ENCODE measurements at places on chromosomes 16 and 17. TPM values are rescaled to one million over a fixed set of nuclear protein-coding genes. Genes with fewer than 3 reads are reported as not detected.

SLC26A11 gene
- 14.4 TPM for total RNA-seq

SOX15 gene
- 1.8 TPM for total RNA-seq

KRT25 gene
- not detected for total RNA-seq

CMTR2 gene
- total RNA-seq, result 36.9 TPM

PRR15L gene
- total RNA-seq, result 0.92 TPM

KRTAP4-7 gene
- total RNA-seq, result not detected

C17orf100 gene
- total RNA-seq, result 0.34 TPM

SECTM1 gene
- total RNA-seq, result 0.07 TPM

TPSG1 gene
- total RNA-seq, result not detected

GLG1 gene
- total RNA-seq, result 110 TPM

TNFSF13 gene
- total RNA-seq, result 13.5 TPM

SPNS2 gene
- total RNA-seq, result 47.3 TPM

IGFALS gene
- total RNA-seq, result not detected

CES4A gene
- total RNA-seq, result 2.3 TPM

EFNB3 gene
- total RNA-seq, result 4.7 TPM

TBC1D3K gene
- not detected for total RNA-seq

SARM1 gene
- 10.1 TPM for total RNA-seq

RNF112 gene
- total RNA-seq, result not detected

GCGR gene
- not detected for total RNA-seq

CD68 gene
- total RNA-seq, result 7.4 TPM

MYCBPAP gene
- total RNA-seq, result 0.14 TPM

RHBDL3 gene
- total RNA-seq, result not detected

SLC16A11 gene
- total RNA-seq, result not detected

TP53TG3B gene
- total RNA-seq, result not detected

LRRC36 gene
- total RNA-seq, result 0.54 TPM

CCL3 gene
- total RNA-seq, result 1.3 TPM

FLYWCH1 gene
- total RNA-seq, result 48.4 TPM

TSPAN10 gene
- total RNA-seq, result 0.17 TPM

IRX5 gene
- total RNA-seq, result 1.6 TPM

ARL5C gene
- not detected for total RNA-seq

CDH1 gene
- total RNA-seq, result 84.4 TPM

MYH11 gene
- 0.07 TPM for total RNA-seq

FLII gene
- total RNA-seq, result 512 TPM

CCL7 gene
- total RNA-seq, result not detected

DPEP2 gene
- total RNA-seq, result not detected

RBFOX1 gene
- total RNA-seq, result 0.07 TPM

KRTAP9-2 gene
- total RNA-seq, result not detected

CRYBA1 gene
- not detected for total RNA-seq

PARD6A gene
- total RNA-seq, result 12.1 TPM

CSH1 gene
- total RNA-seq, result not detected

DHX40 gene
- 40.8 TPM for total RNA-seq

APOH gene
- not detected for total RNA-seq

PRMT7 gene
- total RNA-seq, result 41.8 TPM

GABARAP gene
- total RNA-seq, result 277 TPM

ACSM2A gene
- not detected for total RNA-seq

ABCC11 gene
- not detected for total RNA-seq

SLC5A2 gene
- 0.04 TPM for total RNA-seq

DOC2A gene
- total RNA-seq, result not detected

NACA2 gene
- not detected for total RNA-seq

KRTAP4-1 gene
- not detected for total RNA-seq

SRL gene
- not detected for total RNA-seq

NPB gene
- total RNA-seq, result 1.9 TPM

Data from kidney epithelial cell (primary cell).